ENCODE measurements at places on chromosomes 6 and 20. TPM values are rescaled to one million over a fixed set of nuclear protein-coding genes. Genes with fewer than 3 reads are reported as not detected.

Gene XKR7
- not detected for polyA plus RNA-seq

Gene RNF8
- 12.9 TPM for polyA plus RNA-seq

Gene BLOC1S5
- polyA plus RNA-seq: 10.3 TPM

Gene MOG
- polyA plus RNA-seq: not detected

Gene FUT9
- not detected for polyA plus RNA-seq

Gene CALHM5
- polyA plus RNA-seq: 1.3 TPM

Gene VTA1
- polyA plus RNA-seq: 14.0 TPM

Gene AURKA
- polyA plus RNA-seq: 0.92 TPM
